ENCODE measurements at places on chromosomes 12 and 14. TPM values are rescaled to one million over a fixed set of nuclear protein-coding genes. Genes with fewer than 3 reads are reported as not detected.

Gene CCDC175
- not detected for total RNA-seq

Gene CCDC77
- total RNA-seq = 6.3 TPM

Gene PAX9
- total RNA-seq = not detected

Gene OR6C2
- total RNA-seq = not detected

Gene ABHD12B
- not detected for total RNA-seq

Gene INHBE
- not detected for total RNA-seq

Gene REM2
- 0.09 TPM for total RNA-seq

Gene NANOG
- not detected for total RNA-seq

Gene MYF6
- not detected for total RNA-seq

Gene CAND1
- total RNA-seq = 97.5 TPM

Gene NTN4
- 92.9 TPM for total RNA-seq

Gene RNASE8
- not detected for total RNA-seq

Gene AKAP5
- 0.36 TPM for total RNA-seq

Gene DPPA3
- not detected for total RNA-seq

Gene PIWIL1
- total RNA-seq = not detected

Gene YY1
- total RNA-seq = 42.4 TPM

Gene DIO2
- total RNA-seq = 2.7 TPM

Gene SYNDIG1L
- total RNA-seq = not detected

Gene AMIGO2
- total RNA-seq = 10.2 TPM

Gene KLRC1
- total RNA-seq = not detected

Gene ZNF891
- 0.54 TPM for total RNA-seq

Gene NXPH4
- total RNA-seq = 2.5 TPM

Gene PRKAB1
- total RNA-seq = 12.2 TPM

Gene KRT82
- not detected for total RNA-seq

Gene IL23A
- not detected for total RNA-seq

Gene TRMT61A
- total RNA-seq = 7.2 TPM

Gene ACSS3
- 0.19 TPM for total RNA-seq

Gene B3GNT4
- under 0.01 TPM for total RNA-seq

Gene FOXN4
- not detected for total RNA-seq
